ENCODE measurements at places on chromosomes 16 and 17. TPM values are rescaled to one million over a fixed set of nuclear protein-coding genes. Genes with fewer than 3 reads are reported as not detected.

DNA sequence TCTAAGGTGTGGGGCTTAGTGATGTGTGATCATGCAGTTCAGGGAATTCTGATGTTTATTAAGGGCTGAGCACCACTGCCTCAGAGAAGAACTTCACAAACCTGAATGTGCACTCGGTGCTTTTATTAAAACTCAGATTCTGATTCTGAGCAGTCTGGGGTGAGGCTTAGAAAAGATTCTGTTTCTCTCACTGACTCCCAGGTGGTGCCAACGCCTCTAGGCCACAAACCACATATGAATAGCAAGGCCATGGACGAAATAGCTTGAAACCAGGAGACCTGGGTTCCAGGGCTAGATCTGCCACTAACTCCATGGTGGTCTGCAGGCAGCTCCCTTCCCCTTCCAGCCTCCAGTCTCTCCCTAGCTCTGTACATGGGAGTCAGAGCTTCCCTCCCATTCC lies 169.1 kb downstream of the HS3ST3B1 start:
- no peak for DNase-seq

DNA sequence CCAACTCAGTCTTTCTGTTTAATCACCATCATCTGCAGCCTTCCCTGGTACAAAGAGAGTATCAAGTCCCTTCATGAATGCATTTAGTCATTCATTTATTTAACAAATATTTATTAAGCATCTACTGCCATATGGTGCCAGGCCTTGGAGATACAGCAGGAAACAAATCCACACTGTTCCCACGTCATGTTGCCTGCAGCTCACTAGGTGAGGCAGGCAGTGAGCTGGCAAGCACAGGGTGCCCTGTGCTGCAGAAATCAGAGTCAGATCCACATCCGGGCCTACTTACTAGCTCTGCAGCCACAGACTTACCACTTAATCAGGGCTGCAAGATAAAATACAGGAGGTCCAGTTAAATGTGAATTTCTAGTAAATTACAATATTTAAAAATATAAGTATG lies 38.5 kb upstream of the CES5A start:
- DNase-seq: no peak

DNA sequence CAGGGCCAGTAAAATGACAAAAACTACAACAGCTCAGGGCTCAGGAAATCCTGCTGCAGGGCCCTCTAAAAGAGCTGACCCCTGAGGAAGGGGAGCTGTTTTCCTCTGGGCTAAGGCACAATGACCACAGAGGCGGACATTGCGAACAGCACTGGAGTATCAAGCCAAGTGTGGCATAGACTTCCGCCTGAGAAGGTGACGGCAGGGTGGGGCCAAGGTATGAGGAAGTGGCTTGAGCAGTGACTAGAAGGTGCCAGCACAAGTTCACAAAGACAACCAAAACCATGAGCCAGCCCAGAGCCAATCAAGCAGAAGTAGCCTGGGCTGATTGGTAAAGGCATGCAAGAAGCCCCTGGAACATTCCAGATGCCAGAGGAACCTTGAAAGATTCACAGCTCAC lies 13.9 kb downstream of the ERN2 start:
- DNase-seq: no peak

- no peak for DNase-seq
Measured at GRCh38 chr17:35002876-35003551, 22.7 kb downstream of the LIG3 start.

Gene UBN1
- 23.0 TPM for total RNA-seq

DNA sequence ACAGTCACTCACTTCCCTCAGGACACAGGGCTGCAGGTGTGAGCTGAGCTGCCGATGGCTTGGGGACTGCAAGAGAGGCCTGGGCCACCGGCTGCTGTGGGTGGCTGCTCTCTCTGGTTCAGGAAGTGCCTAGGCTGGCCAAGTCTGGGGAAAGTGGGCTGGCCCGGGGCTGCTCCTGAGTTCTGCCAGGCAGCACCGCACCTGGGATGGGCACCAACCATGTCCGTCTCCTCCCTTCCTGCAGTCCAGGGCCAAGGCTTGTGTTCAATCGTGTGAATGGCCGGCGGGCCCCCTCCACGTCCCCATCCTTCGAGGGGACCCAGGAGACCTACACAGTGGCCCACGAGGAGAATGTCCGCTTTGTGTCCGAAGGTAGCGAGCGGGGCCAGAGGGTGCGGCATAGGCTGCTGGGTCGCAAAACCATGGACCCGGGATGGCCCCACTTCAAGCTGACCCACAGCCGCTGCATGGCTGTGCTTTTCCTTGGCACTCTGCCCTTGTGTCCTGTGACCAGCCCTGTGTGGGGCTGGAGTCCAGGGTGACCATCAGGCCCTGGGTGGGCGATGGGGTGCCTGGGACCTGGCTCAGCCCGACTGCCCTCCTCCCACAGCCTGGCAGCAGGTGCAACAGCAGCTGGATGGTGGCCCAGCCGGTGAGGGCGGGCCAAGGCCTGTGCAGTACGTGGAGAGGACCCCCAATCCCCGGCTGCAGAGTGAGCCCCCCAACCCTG lies 1.8 kb upstream of the WDR90 start:
- no peak for DNase-seq

DNA sequence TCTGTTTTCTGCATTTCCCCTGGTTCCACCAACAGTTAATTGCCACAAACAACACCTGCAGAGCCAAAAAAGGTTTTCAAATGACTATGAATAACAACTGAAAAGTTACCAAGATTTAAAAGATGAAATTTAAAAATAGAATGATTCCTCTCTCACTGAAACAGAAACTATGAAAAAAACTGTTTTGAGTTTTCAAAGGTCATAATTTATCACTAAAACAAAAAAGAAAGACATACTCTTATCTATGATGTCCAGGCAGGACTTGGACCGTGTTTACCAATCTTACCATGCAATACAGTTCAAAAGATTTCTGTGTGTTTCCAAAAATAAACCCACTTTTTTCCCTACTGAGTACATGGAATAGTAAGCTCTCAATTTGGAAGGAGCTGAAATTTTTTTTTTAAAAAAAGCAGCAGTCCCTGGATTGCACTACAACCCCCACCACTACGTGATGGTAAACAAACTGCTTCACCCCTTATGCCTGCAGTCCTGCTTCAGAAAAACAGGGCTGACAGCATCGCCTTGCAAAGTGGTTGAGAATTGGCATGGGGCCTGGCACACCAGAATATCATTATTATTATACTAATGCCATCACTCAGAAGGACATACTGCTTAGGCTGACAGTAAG lies 8.5 kb downstream of the TXNDC11 start:
- no peak for DNase-seq

DNA sequence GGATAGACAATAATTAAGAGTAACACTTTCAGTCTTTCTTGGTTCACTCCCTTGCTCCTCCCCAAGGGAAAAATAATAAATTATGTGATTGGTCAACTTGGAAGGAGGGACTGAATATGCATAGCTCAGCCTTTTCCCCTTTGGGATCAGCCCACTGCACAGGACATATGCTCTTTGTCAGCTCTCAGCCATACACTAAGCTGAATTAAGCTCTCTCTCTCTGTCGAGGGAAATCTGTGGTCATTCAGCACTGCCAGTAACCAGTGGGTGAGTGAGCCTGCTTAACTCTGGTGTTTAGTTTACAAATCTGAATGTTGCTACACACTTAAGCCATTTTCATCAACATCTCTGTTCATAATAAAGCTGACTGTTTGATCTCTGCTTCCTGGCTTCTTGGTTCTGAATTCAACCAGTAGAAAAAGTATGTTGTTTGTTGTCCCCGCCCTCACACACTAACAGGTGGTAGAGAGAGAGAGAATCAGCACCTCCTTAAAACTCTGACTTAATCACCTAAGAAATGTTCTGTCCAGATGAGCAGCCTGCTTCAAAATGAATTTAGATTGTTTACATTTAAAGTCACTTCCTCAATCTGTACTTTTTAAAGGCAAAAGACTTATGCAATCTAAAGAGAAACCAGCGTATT lies 102.3 kb upstream of the C17orf78 start:
- no peak for DNase-seq

Gene ZG16B
- total RNA-seq: 1.2 TPM

Gene PIGL
- total RNA-seq: 33.4 TPM

DNA sequence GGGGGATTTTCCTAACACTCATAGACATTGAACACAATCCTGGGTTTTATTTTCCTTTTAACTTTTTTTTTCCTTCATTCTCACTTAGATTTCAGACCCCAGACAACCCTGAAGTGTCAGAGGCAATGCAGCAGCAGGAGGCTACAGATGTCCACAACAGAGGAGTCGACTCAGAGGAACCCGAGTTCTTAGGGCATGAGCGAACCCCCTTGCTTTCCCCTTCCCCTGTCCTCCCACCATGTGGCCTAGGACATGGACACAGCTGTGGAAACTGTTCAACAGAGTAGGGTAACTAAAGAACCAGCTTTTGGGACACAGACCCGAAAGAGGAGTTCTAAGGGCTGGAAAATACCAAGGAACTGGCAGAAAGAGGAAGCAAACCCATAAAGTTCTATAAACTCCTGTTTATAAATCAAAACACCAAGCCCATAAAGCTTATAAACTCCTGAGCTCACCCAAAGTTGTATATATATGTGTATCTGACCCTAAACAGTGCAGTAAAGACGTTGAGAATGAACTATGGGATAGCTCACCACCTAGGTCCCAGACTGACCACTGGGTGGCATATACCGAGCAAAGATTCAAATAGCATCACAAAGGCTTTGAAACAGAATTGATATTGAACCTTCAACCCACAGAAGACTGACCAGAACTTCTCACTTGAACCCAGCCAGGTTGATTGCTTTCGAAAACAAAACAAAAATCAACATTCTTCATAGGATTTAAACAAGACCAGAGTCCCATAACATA lies 33.9 kb downstream of the CMTM4 start:
- DNase-seq: no peak

Gene IRX5
- total RNA-seq: not detected

DNA sequence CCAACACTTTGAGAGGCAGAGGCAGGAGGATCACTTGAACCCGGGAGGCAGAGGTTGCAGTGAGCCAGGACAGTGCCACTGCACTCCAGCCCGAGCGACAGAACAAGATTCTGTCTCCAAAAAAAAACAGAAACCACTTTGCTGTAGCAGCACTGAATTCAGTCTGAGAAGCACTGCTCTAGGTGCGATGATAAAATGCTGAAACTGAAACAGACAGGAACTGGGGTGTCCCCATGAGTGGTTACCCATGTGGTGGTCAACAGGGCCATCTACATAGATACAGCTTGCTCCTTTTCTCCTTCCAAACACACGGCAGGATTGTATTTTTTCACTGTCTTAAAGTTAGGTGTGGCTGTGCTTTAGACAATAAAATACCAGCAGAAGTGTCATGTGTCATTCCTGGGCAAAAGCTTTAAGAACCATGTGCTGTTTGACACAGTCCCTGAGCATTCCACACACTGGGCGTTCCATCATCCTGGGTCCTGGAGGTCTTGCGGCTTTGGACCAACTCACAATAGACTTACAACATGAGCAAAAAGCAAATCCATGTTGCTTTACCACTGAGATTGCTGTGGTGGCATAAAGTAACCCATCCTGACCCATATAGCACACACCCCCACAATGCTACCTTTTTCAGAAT lies 11.5 kb downstream of the GAS7 start:
- no peak for DNase-seq

GRCh38 chr16:88685156-88686061 lies 898 bp downstream of the SNAI3 start:
- peak; percentile 85 for DNase-seq

GRCh38 chr16:81784072-81784795 lies 5.1 kb downstream of the PLCG2 start:
- DNase-seq: no peak

DNA sequence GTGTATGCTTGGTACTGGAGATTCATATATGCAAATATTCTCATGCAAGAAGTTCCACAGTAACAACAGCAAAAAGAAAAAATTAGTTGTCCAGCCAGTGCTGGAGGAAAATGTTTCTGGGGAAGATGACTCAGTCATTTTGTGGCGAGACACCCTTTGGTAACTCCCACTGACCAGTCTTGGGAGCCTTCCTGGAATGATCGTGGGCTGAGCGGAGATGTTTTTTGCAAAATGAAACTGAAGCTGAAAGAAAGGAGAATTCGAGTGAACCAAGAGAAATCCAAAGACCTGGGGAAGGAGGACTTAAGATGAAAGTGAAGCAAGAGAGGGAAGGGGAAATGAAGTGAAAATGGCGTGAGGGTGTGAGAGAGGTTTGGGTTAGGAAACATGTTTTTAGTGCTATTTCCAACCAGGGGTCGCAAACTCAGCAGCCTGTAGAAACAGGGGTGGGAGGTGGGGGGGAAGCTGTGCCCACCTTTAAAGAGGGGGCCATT lies 5.2 kb downstream of the ITPRIPL2 start:
- peak; percentile 59 for DNase-seq

Gene TEX19
- not detected for total RNA-seq

DNA sequence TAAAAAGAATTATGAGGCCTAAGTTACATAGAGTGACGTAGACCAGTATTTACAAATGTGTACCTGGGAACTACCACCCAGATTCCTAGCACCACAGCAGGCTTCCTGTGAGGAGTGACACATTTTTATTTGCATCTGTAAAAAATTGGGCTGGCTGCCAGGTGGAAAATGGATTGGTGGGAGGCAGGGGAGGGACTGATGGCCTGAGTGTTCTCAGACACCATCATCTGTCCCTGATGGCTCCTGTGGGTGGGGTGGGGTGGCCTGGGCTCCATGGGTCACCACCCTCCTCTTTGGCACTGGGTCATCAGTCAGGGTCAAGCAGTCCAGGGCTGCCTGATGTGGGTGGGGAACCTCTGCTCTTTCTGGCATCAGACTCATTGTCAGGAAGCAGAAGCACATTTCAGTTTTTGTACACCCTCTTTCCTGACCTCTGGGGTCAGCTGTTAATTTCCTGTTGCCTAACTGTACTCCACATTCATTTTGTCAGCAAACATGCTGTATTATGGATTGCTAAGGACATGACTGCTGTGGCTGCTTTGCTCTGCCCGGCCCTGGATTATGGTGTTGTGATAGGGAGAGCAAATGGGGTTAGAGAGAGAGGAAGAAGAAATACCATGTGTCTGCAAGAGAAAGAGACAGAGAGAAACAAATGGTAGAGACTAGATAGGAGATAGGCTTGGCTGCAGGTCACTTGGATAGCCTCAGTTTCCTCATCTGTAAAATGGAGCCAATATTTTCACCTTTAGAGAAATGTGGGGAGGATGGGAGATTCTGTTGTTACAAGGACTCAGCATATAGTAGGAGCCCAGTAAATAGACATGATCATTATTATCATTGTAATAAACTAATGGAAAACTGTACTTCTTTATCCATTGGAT lies 11.6 kb upstream of the MFAP4 start:
- DNase-seq: no peak

DNA sequence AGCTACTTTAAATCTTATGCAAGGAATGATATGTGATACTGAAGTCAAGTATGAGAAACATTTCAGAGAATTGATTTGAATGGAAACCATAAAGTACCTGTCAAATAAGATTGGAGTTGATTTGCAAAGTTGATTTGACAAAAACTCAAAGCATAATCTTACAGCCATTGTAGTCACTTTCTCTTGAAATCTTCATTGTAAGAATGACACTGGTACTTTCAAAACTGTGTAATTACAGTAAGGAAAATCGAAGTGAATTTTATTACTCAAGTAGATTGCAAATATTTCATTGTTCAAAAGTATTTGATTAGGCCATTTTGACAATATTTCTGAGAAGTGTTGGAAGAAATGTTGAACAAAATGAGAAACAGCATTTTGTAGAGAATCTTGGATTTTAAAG lies 3.6 kb downstream of the CPD start:
- no peak for DNase-seq

Gene RASD1
- total RNA-seq: 0.18 TPM

All from activated CD4-positive, alpha-beta T cell treated with anti-CD3 and anti-CD28 coated beads for 36 hours (primary cell).